ENCODE measurements at places on chromosomes 12 and 14.

GRCh38 chr14:95226801-95227200 lies 69.5 kb upstream of the DICER1 start:
- H3K36me3 ChIP-seq = no peaks in the 10 kb centered on the region
- DNase-seq = no peak
- H3K27ac ChIP-seq = no peak overlapping the region
- H3K27me3 ChIP-seq = no peaks in the 10 kb centered on the region
- H3K4me3 ChIP-seq = no peak overlapping the region

GRCh38 chr14:99072433-99072832 lies 199.6 kb downstream of the BCL11B start:
- no peaks in the 10 kb centered on the region for H3K27me3 ChIP-seq
- no peaks in the 10 kb centered on the region for H3K36me3 ChIP-seq
- H3K4me3 ChIP-seq = no peak overlapping the region
- DNase-seq = no peak
- peaks cover 6% of the 10 kb centered on the region for H3K4me1 ChIP-seq

- no peak overlapping the region for H3K27ac ChIP-seq
- no peaks in the 10 kb centered on the region for H3K4me1 ChIP-seq
- DNase-seq = no peak
- H3K4me3 ChIP-seq = no peak overlapping the region
- H3K36me3 ChIP-seq = no peaks in the 10 kb centered on the region
- peaks cover 6% of the 10 kb centered on the region for H3K27me3 ChIP-seq
Measured at GRCh38 chr14:71187633-71188356, 280.5 kb downstream of the PCNX1 start.

- H3K36me3 ChIP-seq = no peaks in the 10 kb centered on the region
- no peak for DNase-seq
- H3K27me3 ChIP-seq = peaks cover 2% of the 10 kb centered on the region
- peaks cover 14% of the 10 kb centered on the region for H3K4me1 ChIP-seq
Measured at GRCh38 chr12:15708396-15709076, 80.7 kb downstream of the EPS8 start.

DNA sequence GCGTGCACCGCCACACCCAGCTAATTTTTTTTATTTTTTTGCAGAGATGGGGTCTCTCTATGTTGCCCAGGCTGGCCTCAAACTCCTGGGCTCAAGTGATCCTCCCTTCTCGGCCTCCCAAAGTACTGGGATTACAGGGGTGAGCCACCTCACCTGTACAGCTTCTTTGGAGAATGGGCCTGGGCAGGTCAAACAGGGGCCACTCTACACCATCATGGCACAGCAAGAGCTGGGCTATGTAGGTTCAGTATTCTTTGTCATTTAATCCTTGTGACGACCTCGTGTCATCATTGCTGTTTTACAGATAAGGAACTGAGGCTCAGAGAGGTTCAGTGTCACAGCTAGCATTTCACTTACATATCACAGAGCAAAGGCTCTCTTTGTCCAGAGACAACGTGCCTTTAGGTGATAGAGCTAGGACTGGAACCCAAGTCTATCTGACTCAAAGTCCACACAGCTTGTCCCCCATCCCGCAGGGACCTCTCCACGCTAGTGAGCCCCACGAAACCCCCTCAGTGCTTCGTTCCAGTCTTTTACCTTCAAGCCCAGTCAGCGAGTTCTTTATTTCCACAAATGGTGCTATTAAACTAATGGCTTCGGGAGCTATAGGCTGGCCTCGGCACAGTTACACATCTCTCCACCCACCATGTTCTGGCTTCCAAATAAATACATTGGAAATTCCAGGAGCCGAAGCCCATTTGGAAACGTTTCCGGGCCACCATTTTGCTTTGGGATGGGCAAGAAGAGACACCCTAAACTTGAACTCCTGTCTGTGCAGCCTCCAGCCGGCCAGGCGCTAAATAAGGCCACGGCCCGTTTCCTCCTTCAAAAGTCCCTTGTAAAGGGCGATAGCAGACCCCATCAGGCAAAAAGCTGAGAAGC lies 660 bp upstream of the MAP1LC3B2 start:
- peak overlapping the region; percentile 95 for H3K27ac ChIP-seq
- H3K4me3 ChIP-seq = peak overlapping the region; percentile 69
- DNase-seq = no peak
- peaks cover 1% of the 10 kb centered on the region for H3K36me3 ChIP-seq
- peaks cover 34% of the 10 kb centered on the region for H3K4me1 ChIP-seq

DNA sequence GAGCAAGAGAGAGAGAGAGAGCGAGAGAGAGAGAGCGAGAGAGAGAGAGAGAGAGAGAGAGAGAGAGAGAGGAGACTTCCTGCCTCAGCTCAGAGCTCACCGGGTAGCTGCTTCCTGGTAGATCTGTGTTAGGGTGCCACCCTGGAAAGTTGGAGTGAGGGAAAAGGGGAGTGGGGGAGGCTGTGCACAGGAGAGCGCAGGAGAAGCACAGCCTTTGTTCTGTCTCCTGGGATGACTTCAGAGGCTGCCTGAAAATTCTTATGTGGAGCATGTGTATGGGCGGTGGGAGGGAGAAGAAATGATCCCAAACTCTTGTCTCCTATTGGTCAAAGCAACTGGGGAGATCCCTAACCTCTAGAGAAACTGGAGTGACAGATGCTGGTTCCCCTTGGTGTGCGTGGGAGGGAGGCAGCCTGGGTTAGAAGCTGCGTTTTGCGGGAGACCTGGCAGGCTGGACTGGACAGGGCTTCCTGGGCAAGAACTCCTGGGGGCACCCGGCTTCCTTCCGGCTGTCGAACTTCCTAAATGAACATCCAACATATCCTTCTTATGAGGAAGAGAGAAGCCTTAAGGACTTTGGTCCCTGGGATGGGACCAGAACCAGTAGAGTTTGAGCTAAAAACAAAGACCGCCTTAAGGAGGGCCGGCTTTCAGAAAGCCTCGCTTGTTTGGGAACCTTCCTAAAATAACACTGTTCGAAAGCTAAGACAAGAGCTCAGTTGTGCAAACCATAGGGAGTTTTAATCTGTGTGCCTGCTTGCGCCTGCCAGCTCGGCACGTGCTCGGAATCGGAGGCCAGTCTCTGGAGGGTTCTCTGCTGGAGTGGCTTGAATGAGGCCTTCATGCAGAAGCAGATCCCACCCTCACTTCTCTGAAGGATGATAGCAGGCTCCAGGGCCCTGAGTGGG lies 30.4 kb upstream of the BEGAIN start:
- peaks cover 16% of the 10 kb centered on the region for H3K4me1 ChIP-seq
- DNase-seq = no peak

GRCh38 chr14:53670701-53671100 lies 285.9 kb downstream of the BMP4 start:
- H3K4me1 ChIP-seq = no peaks in the 10 kb centered on the region
- no peak overlapping the region for H3K27ac ChIP-seq
- no peak overlapping the region for H3K4me3 ChIP-seq
- H3K27me3 ChIP-seq = no peaks in the 10 kb centered on the region
- H3K36me3 ChIP-seq = no peaks in the 10 kb centered on the region
- no peak for DNase-seq

DNA sequence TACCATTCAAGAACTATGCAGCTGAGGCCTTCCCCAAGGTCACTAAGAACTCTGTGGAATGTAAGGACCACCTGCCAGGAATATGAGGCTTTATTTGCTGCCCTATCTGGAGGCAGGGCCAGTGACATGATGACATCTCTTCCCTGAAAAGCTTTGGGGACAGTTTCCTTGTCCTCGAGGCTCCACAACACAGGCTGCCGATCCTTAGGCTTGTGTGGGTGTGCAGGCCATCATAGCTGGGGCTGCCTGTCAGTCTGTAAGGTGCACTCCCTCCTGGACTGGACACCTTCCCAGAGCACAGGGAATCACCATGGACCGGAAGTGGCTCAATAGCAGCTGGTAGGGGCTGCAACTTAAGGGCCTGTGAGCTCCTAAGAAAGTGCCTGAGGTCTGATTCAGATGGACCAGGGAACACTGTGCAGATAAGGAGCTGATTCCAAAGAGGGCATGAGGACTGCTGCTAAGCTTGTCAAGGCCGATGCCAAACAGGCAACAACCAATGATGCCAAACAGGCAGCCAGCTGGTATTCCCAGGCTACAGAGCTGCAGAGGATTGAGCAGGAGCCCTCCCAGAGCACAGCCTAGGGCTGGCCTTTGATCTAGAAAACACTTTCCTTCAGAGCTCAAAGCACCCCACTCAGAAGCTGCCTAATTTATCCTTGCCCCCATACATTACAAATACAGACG lies 84.3 kb downstream of the CRACR2A start:
- peaks cover 6% of the 10 kb centered on the region for H3K4me1 ChIP-seq
- H3K36me3 ChIP-seq = peaks cover 29% of the 10 kb centered on the region
- no peak overlapping the region for H3K4me3 ChIP-seq
- no peak overlapping the region for H3K27ac ChIP-seq

DNA sequence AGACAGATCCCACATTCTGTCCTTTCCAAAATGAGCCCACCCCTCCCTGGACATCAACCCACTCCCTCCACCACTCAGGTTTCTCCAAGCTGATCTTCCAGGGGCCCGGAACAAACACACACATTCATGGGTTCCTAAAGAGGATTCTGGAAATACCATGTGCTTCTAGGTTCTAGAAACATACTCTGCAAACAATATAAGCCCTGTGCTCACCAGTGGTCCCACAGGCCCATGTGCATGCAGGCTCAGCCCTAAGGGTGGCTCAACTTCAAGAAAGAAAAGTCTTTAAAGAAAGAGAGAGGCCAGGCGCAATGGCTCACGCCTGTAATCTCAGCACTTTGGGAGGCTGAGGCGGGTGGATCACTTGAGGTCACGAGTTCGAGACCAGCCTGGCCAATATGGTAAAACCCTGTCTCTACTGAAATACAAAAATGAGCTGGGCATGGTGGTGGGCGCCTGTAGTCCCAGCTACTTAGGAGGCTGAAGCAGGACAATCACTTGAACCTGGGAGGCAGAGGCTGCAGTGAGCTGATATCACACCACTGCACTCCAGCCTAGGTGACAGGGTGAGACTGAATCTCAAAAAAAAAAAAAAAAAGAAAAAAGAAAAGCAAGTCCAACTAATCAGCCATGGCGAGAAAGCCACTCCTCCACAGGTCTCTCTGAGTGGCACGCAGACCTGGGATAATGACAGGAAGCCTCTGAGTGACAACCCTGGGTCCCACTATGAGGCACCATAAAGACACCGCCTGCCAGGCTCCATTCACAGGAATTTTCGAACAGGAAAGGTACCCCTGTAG lies 59.5 kb upstream of the PNMA1 start:
- no peak for DNase-seq
- H3K36me3 ChIP-seq = no peaks in the 10 kb centered on the region
- H3K27me3 ChIP-seq = no peaks in the 10 kb centered on the region
- peak overlapping the region; percentile 58 for H3K27ac ChIP-seq
- no peak overlapping the region for H3K4me3 ChIP-seq

- no peak overlapping the region for H3K4me3 ChIP-seq
- H3K4me1 ChIP-seq = no peaks in the 10 kb centered on the region
- no peaks in the 10 kb centered on the region for H3K27me3 ChIP-seq
- DNase-seq = no peak
Measured at GRCh38 chr14:77520555-77520954, 21.9 kb upstream of the ISM2 start.

GRCh38 chr14:95770777-95771176 lies 56.9 kb upstream of the TCL1A start:
- H3K27me3 ChIP-seq = peaks cover 11% of the 10 kb centered on the region
- no peak for DNase-seq
- H3K27ac ChIP-seq = no peak overlapping the region
- H3K4me3 ChIP-seq = no peak overlapping the region

DNA sequence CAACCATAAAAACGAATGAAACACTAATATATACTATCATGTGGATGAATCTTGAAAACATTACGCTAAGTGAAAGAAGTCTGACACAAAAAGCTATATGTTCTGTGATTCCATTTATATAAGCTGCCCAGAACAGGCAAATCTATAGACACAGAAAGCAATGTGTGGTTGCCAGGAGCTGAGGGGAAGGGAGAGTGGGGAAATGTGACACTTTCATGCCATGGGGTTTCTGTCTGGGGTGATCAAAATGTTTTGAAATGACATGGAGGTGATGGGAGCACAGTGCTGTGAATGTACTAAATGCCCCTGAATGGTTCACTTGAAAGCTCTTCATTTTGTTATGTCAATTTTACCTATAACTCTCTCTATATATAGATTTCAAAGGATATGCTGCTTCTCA lies 30.1 kb downstream of the ATG14 start:
- peak; percentile 22 for DNase-seq
- no peak overlapping the region for H3K4me3 ChIP-seq
- peaks cover 35% of the 10 kb centered on the region for H3K4me1 ChIP-seq

DNA sequence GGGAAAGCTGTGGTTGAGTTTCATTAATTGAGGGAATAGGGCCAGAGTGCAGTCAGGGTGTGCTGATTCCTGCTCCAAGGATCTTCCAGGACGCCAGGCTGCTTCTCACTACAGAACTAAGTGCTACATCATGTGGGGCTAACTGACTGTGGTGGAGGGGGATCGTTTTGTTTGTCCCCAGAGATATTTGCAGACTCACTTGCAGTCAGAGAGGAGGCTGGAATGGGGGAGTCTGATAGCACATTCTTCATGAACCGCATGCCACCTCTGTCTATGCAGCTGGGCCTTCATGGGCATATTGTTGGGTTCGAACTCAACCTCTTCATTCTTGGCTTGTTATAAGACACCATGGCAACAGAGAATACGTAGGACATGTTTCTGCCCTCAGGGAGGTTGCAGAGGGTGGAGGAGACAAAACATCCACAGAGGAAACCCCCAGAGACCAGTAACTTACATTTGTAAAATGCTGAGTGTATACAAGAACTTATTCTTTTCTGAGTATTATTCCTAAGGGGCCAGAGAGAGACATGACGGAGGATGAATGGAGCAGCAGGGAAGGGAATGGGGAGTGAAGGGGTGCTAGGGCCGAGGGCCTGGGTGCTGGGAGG lies 13.0 kb downstream of the KRT7 start:
- H3K36me3 ChIP-seq = no peaks in the 10 kb centered on the region
- H3K4me3 ChIP-seq = no peak overlapping the region
- H3K4me1 ChIP-seq = peaks cover 35% of the 10 kb centered on the region
- peaks cover 12% of the 10 kb centered on the region for H3K27me3 ChIP-seq
- H3K27ac ChIP-seq = peak overlapping the region; percentile 3

- H3K4me3 ChIP-seq = no peak overlapping the region
- no peaks in the 10 kb centered on the region for H3K4me1 ChIP-seq
- DNase-seq = no peak
- H3K27ac ChIP-seq = no peak overlapping the region
- H3K27me3 ChIP-seq = no peaks in the 10 kb centered on the region
Measured at GRCh38 chr14:29601616-29602015, 326.0 kb downstream of the PRKD1 start.

- no peak overlapping the region for H3K27ac ChIP-seq
- H3K27me3 ChIP-seq = no peaks in the 10 kb centered on the region
- H3K4me1 ChIP-seq = no peaks in the 10 kb centered on the region
- no peak for DNase-seq
- H3K4me3 ChIP-seq = no peak overlapping the region
Measured at GRCh38 chr12:81874166-81874565, 115.0 kb upstream of the PPFIA2 start.

- H3K4me3 ChIP-seq = no peak overlapping the region
- no peak overlapping the region for H3K27ac ChIP-seq
- H3K27me3 ChIP-seq = no peaks in the 10 kb centered on the region
- H3K4me1 ChIP-seq = no peaks in the 10 kb centered on the region
- DNase-seq = no peak
Measured at GRCh38 chr12:96462571-96463280, 26.7 kb upstream of the CFAP54 start.

- no peak for DNase-seq
- peaks cover 41% of the 10 kb centered on the region for H3K36me3 ChIP-seq
- no peak overlapping the region for H3K4me3 ChIP-seq
- H3K27me3 ChIP-seq = no peaks in the 10 kb centered on the region
- H3K27ac ChIP-seq = no peak overlapping the region
- H3K4me1 ChIP-seq = peaks cover 38% of the 10 kb centered on the region
Measured at GRCh38 chr12:47160316-47161244, 80.8 kb upstream of the AMIGO2 start.

Data from activated CD4-positive, alpha-beta memory T cell treated with anti-CD3 and anti-CD28 coated beads for 36 hours (primary cell).